GM12878 (cell line): ENCODE measurements at places on chromosomes 4 and X.

GRCh38 chr4:88419874-88420273 lies 37.0 kb upstream of the HERC5 start:
- peak; percentile 12 for DNase-seq

DNA sequence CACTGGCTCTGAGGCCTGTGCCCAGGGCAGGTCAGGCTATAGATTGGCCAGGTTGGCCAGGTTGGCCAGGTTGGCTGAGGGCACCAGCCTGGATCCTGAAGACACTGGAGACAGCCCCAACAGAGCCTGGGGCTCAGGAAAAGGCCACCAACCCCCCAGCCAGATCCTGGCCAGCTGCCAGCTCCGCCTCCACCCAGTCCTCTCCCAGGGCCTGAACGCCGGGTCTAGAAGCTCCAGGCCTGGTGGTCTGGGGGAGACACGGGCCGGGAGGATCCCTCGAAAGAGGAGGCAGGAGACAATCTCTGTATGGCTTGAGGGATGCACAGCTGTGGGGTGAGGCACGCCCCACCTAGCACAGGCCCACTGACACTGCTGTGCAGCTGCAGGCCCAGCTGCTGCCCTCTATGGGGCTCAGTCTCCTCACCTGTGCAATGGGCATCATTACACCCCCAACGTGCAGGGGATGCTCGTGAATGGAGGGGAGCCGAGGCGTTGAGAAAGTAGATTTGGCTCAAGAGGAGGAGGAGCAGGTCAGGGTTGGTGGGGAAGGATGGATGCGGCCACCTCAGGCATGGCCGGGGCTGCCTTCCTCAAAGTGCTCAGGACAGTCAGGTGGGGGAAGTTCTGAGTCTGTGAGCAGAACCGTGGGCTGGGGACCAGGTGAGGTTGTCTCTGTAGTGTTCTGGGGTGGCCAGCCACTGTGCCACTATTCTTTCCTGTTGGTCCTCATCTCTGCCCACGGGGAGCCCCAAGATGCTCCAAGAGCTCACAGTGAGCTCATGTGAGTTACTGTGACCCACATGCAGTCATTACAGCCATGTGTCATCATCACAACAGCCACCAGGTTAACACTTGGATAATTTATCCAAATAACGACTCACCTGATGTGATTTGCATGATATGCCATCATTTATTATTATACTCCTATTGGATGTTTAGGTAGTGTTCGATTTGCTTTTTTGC lies 10.8 kb upstream of the GAGE10 start:
- no peak for DNase-seq

DNA sequence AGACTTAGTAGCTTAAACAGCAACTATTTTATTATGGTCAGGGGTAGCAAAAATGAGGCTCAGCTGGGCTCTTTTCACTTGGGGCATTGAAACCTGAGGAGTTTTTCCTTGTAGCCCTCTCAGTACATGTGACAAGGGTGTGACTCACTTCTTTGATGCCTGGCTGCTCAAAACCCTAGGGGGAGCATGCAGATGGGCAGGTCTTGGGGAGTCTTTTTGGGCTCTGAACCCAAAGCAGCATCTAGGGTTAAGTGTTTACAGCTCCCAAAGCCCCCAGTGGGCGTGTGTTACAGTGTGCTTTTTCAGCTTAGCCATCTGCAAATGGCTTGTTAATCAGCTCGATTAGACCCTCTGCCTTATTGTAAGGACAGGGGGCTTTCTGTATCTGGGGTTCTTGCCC lies 1752.7 kb downstream of the PCDH7 start:
- no peak for DNase-seq

- DNase-seq, result peak; percentile 8
Measured at GRCh38 chrX:30253257-30253656, 6.3 kb downstream of the MAGEB1 start.

- DNase-seq, result no peak
Measured at GRCh38 chr4:81442484-81443085, 29.1 kb downstream of the RASGEF1B start.

- DNase-seq, result no peak
Measured at GRCh38 chr4:188779581-188779980, 640.3 kb downstream of the TRIML1 start.

DNA sequence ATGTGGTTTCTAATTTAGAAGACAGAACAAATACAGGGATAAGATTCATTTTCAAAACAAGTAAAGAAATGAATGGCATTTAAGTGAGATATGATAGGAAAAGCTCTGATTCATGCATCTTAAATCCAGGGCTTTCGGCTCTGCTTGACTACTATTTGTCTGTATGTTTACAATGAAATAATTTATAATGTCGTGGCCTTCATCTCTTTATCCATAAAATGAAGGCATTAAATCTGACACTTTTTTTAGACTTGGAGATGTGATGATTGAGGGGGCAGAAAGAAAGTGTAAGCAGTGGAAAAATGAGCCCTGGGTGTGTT lies 115.7 kb upstream of the KIT start:
- no peak for DNase-seq

DNA sequence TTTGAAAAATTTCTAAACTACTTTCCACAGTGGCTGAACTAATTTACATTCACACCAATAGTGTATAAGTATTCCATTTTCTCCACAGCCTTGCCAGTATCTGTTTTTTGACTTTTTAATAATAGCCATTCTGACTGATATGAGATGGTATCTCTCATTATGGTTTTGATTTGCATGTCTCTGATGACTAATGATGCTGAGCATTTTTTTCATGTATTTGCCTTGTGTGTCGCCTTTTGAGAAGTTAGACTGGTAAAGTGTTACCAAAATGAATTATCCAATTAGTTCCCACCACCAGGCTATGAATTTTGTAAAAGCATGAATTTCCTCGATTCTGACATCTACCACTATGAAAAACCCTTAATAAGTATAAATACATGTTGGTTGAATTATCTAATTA lies 242.2 kb upstream of the GK2 start:
- no peak for DNase-seq

DNA sequence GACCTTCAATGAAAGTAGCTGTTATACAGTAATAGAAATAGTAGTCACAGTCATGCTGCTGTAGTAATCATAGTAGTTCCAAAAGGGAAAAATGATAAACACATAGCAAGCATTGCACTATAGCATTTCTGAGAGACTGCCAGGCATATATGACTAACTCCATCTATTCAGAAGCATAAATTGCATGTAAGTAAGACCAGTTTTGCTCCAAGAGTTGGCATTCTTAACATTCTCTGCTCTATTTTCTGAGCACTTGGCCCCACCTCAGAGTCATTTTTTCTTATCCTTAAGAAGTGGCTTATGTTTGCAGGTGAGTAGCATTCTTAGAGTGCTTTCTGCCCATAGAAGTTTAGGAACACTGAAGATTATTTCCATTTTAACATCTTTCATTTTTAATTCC lies 490.3 kb upstream of the TECRL start:
- no peak for DNase-seq

- peak; percentile 16 for DNase-seq
Measured at GRCh38 chr4:144174401-144175067, 34.0 kb upstream of the GYPA start.

DNA sequence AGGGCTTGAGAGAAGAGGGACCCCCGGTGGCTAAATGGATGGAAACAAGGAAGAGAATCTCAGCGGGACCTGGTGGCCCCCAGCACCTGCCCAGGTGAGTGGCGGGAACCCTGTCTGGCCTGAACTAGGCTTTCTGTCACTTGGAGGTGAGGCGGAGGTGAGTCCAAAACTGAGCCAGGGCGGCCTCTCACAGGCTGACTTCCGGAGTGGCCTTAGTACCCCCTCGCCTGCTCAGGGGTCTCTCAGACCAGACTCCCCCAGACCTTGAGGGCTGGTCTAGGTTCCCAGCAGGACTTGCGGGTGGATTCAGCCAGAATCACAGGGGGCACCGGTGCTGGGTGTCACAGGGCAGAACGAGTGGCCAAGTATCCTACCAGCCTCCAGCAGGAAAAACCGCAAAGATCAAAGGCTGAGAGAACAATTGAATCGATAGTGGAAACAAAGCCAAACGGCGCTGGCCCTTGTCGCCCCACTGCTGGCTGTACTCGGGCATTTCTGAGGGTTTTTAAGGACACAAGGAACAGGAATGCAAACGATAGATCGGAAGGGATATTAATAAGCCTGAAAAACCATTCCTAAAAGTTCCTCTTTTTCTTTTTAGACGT lies 67.8 kb downstream of the WFS1 start:
- no peak for DNase-seq

- DNase-seq, result no peak
Measured at GRCh38 chrX:41452565-41453356, 5.6 kb downstream of the NYX start.

DNA sequence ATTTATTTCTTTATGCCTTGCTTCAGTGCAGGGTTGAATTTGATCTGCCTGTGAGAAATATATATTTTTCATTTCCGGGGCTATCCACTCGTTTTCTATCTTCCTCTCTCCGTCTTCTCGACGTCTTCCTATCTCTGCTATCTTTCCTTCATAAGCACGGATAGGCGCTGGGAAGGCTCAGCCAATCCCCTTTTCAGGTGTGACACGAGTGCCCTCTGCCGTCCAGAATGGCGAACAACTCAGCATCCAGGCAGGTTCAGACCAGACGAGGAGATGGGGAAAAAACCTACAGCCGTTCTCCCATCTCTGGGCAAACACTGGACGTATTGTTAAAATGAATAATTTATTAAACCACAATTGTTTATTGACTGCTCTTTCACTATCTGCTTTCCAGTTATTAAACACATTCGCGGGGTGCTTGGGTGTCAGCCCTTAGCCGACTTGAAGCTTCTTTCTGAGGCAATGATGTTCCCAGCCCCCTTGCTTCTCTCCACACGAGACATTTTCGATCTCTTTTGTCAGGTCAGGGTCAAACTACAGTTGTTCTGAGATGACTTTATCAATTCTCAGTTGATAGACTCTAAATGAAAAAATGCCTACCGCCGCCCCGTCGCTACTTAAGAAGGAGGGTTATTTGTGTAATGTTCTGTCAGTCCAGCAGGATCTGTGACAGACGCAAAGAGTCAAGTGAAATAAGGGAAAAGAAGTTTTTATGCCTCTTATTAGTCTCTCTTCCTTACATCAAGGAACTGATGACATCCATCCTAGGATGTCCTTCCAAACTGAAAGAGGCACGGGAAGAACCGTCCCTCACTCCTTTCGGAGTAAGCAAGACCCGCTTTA lies 96.3 kb upstream of the NOCT start:
- peak; percentile 11 for DNase-seq

DNA sequence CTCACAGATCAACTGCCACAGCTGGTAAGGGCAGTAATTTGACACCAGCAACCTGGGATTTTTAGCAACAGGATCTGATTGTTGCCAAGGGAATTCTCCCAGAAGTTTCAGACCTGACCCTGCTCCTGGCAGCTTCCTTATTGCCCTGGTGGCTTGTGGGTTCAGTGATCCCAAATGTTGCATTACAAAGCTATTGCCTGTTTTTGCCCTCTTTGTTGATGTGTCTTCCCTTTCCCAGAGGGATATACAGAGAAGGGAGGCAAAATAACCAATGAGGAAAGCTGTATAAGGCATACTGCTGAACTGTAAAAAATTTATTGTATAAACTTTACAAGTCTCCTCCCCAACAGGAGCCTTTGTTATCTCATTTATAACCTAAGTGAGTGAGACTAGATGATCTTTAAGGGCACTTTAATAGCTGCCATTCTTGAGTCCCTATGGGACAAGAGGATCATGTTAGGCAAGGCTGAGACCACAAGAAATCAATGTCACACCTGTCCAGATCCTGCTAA lies 22.2 kb downstream of the VSIG4 start:
- DNase-seq, result no peak

- peak; percentile 40 for DNase-seq
Measured at GRCh38 chrX:148609515-148610327, 109.3 kb downstream of the AFF2 start.

DNA sequence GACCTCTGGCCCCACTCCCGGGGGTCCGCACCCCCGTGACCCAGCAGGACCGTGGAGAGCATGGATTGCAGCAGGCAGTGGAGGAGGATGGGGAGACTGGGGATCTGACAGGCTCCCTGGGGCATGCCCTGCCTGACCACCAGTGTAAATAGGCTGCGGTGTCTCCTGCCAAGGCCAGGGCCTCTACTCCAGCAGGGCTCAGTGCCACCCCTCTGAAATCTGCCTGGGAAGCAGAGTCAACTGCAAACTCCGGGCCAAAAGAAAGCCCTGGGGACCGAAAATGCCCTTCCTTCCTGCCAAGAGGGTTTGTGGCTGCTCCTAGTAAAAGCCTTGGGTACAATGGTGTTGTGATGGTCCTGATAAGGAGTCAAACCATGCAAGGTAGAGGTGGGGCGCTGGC lies 6.4 kb downstream of the ADRA2C start:
- DNase-seq, result no peak

DNA sequence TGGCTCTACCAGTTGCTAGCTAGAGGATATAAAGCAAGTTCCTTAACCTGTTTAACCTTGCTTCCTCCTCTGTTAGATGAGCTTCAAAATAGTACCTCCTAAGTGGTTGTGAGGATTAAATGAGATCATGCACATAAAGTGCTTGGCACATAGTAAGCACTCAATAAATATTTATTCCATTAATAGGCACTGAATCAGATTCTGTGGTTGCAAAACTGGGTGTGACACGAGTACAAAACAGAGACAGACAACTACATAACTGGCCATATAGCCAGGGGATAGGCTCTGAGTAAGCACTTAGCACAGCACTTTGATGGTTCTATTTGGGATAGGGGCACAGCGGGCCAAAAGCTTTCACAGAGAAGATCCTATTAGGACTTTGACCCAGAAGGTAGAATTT lies 150.3 kb downstream of the RELL1 start:
- no peak for DNase-seq

- DNase-seq, result no peak
Measured at GRCh38 chr4:71206763-71207162, 132.1 kb upstream of the SLC4A4 start.

- peak; percentile 5 for DNase-seq
Measured at GRCh38 chrX:45806410-45807121, 605.9 kb upstream of the DIPK2B start.

GRCh38 chr4:107631560-107631959 lies 88.5 kb downstream of the PAPSS1 start:
- DNase-seq, result no peak

DNA sequence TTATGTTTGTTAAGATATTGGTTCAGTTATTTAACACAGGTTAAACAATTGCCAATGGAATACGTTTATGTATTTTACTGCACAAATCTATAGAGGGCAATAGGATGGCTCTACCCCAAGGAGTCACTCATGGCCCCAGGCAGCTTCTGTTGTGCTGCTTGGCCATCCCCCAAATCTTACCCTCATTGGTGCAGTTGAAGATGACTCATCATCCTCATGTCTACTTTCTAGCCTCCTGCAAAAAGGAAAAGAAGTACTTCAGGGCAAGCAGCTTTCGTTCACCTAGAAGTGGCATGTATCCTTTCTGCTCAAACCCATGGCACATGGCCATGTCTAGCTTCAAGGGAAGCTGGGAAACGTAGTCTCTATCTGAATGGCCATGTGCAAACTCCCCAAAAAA lies 14.2 kb downstream of the PHOX2B start:
- no peak for DNase-seq

DNA sequence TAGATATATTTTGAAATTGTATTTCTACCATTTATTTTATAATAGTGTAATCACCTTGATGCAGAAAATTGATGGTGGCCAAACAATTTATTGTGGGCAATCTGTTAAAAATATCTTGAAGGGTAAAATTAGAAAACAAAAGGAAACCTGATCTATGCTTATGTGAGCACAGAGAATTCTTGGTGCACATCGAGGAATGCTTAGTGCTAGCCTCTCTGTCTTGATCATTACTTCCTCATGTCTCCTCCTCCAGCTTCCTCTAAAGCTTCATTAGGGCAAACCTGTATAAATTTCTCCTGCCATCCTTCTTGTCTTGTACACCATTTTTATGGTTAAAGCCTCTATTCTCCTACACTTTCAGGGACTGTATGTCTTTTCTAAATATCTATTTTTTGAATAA lies 725.8 kb downstream of the RAPGEF2 start:
- no peak for DNase-seq
